ENCODE measurements at places on chromosomes 11 and 22. TPM values are rescaled to one million over a fixed set of nuclear protein-coding genes. Genes with fewer than 3 reads are reported as not detected.

- DNase-seq, result no peak
- H3K4me3 ChIP-seq, result no peak overlapping the region
- no peak overlapping the region for H3K27ac ChIP-seq
- H3K4me1 ChIP-seq, result no peaks in the 10 kb centered on the region
- H3K36me3 ChIP-seq, result no peaks in the 10 kb centered on the region
Measured at GRCh38 chr22:44280665-44281188, 32.0 kb downstream of the SHISAL1 start.

DNA sequence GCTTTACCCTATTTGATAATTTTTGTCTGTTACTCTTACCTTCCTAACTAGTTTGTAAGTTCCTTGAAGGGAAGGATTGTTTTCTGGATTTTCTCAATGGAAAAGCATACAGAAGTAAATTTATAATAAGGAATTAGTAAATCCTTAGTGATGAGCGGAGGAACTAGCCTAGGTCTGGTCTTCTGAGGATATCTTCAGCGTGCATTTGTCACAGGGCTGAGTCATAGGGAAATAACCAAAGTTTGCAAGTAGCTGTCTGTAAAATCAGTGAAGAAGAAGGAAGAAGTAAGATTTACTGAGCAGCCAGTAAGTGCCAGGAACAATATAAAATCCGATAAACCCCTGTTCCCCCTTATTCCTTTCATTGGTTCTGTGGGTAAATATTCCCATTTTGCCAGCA, 162.7 kb upstream of the SORL1-AS1 start:
- H3K27ac ChIP-seq, result no peak overlapping the region
- no peak for DNase-seq
- H3K4me1 ChIP-seq, result no peaks in the 10 kb centered on the region
- no peaks in the 10 kb centered on the region for H3K36me3 ChIP-seq

- no peak for DNase-seq
- no peaks in the 10 kb centered on the region for H3K4me1 ChIP-seq
- H3K36me3 ChIP-seq, result no peaks in the 10 kb centered on the region
- H3K4me3 ChIP-seq, result no peak overlapping the region
- no peak overlapping the region for H3K27ac ChIP-seq
Measured at GRCh38 chr11:32312865-32313403, 122.4 kb downstream of the WT1 start.

Gene CCDC81
- total RNA-seq, result 0.41 TPM

DNA sequence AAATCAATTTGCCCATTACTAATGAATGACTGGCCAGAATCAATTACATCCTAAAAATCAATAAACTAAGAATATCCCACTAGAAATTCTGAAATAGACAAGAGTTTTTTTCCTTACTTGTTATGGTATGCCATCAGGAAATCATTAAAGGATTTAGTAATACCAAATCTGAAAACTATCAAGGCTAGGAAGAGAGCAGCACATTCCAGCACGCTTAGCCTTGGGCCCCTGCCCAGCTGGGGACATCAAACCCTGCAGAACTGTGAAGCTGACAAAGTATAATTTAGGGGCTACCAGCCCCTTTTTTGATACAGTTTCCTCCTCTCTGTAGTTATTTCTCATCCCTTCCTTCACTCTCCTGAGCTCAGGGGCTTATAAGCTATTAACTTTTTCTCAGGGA, 247.8 kb upstream of the ZC3H12C start:
- H3K4me1 ChIP-seq, result no peaks in the 10 kb centered on the region
- no peaks in the 10 kb centered on the region for H3K27me3 ChIP-seq
- H3K27ac ChIP-seq, result no peak overlapping the region

DNA sequence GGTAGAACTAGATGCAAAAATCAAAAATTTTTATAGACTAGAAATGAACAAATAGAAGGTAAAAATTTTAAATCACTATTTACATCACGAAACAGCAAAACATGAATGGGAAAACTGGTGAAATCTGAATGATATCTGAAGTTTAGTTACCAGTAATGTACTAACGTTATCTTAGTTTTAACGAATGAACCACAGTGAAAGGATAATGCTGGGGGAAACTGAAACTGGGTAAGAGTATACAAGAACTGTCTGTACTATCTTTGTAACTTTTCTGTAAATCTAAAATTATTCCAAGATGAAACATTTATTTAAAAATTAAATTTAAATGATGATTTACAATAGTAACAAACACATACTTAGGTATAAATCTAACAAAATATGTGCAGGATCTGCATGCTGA, 7.4 kb downstream of the GDPD4 start:
- H3K27ac ChIP-seq, result no peak overlapping the region
- no peak overlapping the region for H3K4me3 ChIP-seq
- no peak for DNase-seq
- no peaks in the 10 kb centered on the region for H3K4me1 ChIP-seq
- H3K27me3 ChIP-seq, result no peaks in the 10 kb centered on the region
